ENCODE measurements at places on chromosomes 6 and 20.

GRCh38 chr6:7976485-7977056, 66.0 kb upstream of the TXNDC5 start:
- DNase-seq = no peak

DNA sequence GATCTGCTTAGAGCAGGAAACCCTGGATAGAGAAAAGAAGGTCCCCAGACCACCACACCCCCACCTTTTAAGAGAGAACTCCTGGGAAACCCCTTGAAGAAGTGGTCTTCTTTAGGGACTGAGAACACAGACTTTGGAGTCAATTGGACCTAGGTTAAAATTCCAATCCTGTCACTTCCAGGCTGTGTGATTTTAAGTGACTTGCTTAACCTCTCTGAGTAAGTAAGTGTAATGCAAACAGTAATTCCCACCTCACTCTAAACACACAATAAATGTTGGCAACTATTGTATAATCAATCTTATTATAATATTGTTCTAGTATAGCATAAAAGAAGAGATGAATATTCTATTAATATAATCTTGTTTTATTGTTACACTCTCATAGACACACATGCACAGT, 3.3 kb downstream of the TFEB start:
- no peak for DNase-seq

DNA sequence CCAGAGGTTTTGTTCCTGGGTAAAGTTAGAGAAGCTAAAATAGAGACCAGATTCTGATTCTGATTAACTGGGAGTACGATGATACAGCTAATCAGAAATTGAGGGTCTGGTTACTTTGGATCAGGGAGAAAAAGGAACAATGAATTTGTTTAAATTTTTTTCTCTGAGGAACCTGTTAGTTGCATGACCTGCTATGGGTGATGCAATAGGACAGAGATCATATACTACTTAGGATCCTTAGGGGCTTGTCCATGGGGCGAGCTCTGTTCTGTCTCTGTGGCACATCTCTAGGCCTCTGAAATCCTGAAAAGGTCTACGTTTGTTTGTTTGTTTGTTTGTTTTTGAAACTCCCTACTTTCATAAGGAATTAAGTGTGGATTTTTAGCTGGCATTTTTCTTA, 166.1 kb upstream of the LAMP5 start:
- no peak for DNase-seq

DNA sequence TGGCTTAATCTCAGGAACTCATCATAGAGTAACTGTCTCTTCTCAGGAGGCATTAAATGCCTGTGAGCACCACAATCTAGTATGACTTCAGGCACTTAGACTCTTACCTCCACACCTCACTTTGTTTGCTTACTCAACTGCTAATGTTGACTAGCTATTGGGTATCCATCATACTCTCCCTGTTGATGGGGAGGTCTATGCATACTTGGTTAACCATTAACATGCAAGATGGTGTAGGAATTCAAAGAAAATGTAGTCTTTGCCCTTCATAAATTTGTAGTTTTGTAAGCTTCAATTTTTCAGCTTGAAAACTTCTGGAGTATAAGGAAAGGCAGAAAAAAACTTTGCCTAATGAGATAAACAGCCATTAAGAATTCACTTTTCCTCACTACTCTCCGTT, 501.0 kb upstream of the MARCKS start:
- DNase-seq = no peak

DNA sequence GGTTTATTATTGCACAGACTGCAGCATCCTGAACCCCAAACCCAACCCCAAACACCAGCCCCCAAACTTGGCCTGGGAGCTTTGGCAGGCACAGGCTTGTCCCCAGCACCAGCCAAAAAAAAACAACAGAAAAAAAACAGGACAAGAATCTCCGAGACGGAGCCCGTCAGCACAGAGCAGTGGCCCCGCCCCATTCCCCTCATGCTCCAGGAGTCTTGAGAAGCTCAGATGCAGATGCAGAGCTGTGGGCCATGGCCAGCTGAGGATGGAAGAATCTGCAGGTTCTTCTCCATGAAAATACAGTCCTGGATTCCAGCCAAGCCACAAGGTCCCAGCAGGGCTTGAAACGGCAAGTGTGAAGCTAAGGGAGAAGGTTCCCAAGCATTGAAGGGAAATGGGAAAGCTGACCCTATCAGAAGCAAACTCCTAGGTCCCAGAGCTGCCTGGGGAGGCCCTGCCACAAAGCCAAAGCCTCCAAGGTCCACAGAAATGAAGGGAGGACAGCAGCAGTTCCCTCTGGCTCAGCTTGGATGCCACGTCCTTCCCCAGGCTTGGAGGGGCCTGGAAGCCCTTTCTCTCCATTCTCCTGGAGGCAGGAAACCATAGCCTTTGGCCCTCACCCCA, 75.2 kb downstream of the JPH2 start:
- peak; percentile 48 for DNase-seq

- DNase-seq = no peak
These were observed 1.9 kb downstream of the AAR2 start for GRCh38 chr20:36238153-36238552.

DNA sequence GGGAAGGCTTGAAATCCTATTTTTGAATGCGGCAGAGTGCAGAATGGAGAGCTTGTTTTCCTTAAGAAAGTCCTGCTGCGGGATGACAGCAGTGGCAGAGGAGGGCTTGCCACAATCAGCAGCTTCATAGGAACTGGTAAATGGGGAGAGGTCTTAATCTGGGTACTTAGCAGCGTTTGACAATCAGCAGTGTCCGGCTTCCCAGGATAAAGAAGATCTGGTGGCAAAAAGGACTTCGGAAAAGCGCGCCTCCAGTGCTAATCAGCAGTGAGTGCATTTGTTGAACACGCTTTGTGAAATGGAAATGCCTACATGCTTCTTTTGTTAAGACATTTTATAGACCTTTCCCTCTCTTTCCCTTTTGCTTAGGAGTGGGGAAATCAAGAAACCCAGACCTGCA, 735.7 kb downstream of the QKI start:
- no peak for DNase-seq

Measured in fibroblast of skin of right quadriceps (primary cell).